ENCODE measurements at places on chromosomes 5 and 9.

DNA sequence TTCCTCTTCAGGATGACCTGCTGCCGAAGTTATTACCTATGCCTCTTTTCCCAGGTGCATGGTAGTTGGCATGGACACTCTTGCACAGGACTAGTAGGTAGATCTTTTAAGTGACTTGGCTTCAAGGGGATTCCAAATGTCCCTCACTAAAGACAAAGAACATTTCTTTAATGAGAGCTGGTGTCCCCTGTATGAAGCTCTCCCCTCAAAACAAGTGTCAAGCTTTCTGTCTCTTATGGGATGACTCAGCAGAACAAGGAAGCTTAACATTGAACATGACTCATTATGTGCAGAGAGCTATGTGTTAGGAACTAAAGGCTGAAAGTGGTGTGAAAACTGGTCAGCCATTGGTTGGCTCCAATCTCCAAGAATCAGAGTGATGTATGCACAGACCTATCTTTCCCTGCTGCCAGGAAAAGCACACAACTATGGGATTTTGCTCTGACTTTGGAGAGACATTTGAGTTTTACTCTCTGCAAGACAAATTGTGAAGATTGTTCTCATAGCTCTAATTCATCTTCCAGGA, 120.5 kb downstream of the PRDM6 start:
- peak; percentile 86 for DNase-seq

- no peak for DNase-seq
Measured at GRCh38 chr5:116469631-116470030, 105.0 kb downstream of the SEMA6A start.

GRCh38 chr5:96857924-96858323, 18.4 kb upstream of the ERAP2 start:
- no peak for DNase-seq

- no peak for DNase-seq
Measured at GRCh38 chr5:93874491-93874890, 133.1 kb upstream of the POU5F2 start.

- no peak for DNase-seq
Measured at GRCh38 chr9:17004500-17004899, 130.3 kb upstream of the CNTLN start.

DNA sequence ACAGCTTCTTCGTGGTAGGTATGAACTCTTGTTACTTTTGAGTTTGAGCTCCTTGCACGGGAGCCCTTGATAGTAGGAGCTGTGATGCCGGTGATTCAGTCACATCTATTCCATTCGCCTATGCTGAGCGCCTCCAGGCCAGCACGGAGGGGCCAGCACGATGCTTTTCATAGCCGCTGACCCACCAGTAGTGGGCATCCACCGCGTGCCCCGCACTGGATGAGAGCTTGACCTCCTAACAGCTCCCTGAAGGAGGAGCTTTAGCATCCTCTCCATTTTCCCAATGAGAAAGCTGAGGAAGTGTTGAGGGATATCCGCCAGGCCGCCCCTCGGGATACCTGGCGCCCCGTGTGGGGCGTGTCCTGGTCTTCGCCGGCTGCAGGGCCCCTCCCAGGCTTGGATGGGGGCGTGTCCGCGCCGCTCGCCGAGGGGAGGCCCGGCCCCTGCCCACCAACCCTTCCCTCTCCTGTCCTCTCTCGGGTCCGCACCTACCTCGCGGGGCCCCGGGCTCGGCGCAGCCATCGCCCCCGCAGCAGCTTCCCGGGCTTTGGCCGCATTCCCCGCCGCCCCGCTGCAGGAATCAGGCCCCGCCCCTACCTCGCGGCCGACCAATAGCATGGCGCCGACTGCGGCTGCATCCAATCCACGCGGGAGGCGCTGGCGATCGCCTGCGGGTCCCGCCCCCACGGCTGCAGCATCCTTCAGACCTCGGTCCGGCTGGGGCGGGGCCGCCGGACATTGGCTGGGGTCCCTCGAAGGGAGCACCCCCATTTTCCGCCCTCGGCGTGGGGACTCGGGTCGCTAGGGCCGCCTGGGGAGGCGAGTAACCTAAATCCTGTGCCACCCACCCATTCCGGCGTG, at the start of gene PIP5KL1:
Gene PIP5KL1 (minus strand): TSS at position 547 of the 861 bp plus-strand sequence. CDS start 25 bp downstream, at position 522.
- peak; percentile 97 for DNase-seq
